ENCODE measurements at places on chromosomes 7 and 10.

GRCh38 chr7:37421861-37422500 lies 26.7 kb downstream of the ELMO1 start:
- DNase-seq, result no peak

DNA sequence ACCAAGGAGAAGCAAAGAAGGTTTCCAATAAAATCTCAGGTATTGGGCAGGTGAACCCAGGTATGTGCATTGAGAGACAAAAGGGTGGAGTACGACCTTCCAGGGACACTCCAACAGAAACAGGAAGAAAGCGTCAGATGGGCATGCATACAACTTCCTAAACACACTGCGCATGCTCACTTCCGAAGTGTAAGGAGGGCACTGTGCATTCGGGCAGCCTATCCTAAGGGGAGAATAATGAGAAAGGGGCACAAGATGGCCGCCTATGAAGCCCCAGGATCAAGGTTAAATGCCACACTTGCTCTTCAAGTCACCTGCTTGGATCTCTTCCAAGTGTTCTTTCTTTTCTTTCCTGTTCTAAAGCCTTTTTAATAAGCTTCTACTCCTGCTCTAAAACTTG lies 39.4 kb upstream of the PRSS1 start:
- DNase-seq, result no peak

DNA sequence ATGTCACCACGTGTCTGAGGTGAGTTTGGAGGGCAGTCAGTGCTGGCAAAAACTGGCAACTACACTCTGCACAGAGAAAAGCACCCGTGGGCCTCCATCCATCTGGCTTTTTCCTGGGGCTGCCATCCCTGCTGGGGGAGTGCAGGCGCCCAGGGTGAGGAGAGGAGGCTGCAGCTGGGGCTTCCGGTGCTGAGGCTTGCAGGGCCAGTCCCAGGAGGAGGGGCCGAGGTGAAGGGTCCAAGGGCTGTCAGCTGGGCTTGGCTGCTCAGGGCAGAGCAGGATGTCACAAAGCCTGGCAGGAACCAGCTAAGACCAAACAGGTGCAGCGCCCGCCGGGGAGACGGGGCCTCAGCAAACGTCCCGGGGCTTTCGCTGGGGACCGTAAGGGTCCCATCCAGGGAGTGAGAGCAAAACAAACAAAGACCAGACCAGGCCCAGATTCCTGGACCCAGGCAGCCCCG lies 77.2 kb downstream of the CFAP46 start:
- no peak for DNase-seq

GRCh38 chr7:64174941-64175340 lies 32.1 kb upstream of the ZNF735 start:
- no peak for DNase-seq

DNA sequence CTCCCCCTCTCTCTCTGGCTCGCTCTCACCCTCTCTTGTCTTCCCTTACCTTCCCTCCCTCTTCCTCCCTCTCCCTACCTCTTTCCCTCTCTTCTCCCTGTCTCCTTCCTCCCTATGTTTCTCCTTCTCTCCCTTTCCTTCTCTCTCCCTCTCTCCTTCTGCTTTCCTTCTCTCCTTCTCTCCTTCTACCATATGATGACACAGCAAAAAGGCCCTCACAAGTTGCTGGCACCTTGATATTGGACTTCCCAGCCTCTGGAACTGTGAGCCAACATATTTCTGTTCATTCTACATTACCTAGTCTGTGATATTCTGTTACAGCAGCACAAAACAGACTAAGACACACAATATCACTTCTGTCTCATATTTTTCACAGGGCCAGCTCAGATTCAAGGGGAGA lies 135.0 kb downstream of the ADAM22 start:
- DNase-seq, result no peak

DNA sequence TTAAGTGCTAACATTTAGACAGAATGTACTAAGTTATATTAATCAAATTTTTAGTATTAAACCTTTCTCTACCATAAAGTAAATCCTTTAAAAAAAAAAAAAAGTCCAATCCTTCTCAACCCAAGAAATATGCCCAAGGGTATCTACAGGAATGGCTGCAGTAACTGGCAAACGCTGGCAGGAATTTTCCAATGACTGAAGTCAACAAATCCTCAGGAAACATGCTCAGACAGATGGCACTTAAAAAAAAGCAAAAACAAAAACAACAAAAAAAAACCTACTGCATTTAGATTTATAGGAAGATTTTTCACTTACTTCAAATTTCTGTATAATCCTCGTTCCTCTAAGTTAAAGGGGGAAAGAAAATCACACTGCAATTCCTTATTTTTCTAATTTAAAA lies 666 bp downstream of the SVIL start:
- DNase-seq, result no peak

DNA sequence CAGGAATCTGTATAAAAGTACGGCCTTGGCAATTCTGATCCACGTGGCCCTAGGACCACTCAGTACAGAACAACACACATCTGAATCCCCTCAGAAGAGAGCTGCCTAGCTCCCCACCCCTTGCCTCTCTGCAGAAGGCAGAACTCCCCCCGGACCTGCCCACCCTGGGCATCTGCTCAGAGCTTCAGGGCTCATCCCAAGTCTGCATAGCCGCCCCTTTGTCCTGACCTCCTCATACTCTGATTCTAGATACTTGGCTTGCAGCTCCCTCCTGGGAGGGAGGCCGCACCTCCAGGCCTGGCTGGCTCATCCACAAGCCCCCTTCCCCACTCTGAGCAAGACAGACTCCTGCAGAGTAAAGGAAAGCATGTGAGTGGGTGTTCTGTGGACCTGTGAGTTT lies 49.6 kb downstream of the GRID1 start:
- DNase-seq, result no peak

- DNase-seq, result no peak
Measured at GRCh38 chr7:16404636-16405035, 16.7 kb downstream of the CRPPA start.

DNA sequence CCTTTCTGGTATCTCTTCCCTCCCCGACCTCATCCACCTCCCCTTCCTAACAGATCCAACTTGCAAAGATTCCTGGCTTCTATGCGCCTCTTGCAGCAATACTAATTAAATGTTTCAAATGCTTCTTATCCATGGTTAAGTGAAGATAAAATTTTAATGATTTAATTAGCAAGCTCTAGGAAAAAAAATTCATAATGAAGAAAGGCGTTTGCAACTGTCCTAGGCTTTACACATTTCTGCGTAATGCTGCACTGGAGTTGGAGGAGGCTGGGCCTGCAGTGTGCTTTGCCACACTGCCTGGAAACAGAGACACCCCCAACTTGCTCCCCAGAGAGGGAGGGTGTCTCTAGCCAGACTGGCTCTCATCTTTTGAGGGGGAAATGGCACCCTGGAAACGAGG lies 123.9 kb upstream of the CARD11 start:
- no peak for DNase-seq

DNA sequence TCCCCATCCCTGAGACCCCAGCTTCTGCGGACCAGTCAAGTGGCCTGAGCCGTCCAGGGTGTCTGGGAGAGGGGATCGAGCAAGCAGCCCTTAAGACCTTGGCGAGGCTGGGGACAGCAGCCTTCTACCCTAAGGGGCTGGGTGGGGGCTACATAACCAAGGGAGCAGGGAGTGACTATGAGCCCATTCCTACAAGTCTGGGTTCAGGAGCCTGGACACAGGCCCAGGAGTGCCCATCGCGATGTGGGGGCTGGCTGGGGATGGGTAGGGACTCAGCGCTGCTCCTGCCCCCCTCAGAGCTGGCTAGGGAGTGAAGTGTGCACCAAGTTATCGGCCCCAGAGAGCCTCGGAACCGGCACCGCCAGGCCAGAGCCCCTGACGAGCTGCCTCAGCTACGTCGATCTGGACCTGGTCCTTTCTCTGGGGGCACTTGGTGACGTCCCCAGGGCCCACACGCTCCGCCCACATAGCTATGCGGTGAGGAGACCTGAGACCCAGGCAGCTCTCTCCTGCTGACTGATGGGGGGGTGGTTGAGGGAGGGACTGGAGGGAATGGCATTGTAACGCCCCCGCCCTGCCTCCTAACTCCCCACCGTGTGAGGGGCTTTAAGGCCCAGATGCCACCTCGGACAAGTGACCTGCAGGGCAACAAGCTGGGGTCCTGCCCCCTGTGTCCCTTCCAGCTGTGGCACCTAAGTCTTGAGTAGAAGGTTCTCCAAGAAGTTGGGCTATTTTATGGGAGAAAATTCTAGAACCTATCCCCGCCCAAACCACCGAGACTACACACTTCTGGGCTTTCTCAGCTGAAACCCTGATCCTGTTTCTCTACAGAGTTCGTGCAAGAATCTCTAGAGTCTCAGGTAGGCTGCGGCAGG lies 2.5 kb downstream of the SAP25 start:
- no peak for DNase-seq

GRCh38 chr7:27518561-27519350 lies 143.9 kb downstream of the HIBADH start:
- DNase-seq, result no peak

DNA sequence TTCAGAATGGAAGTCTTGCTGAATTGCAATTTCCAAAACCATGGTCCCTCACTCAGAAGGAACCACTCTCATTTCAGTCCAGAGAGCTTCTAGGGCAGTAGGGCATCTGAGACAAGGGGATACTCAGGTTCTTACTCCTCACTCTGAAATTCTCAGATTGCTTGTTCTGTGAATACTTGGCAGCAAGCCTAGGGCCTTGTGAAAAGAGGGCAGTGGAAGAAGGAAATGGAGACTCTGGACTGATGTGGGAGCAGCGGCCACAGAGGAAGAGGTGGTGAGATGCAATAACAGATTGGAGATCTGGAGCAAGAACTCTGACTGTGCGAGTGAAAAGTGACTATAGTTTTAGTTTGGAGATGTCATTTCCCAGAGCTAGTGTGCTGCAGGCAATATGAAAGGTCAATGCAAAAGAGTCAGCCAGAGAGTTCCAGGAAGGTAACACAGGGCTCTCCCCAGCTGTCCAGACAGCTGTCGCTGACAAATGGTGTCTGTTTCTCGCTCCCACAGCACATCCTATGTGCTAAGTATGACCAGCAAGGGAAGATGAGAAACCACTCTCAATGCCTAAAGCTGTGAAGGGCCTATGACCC lies 291.6 kb upstream of the KIAA1217 start:
- DNase-seq, result no peak

DNA sequence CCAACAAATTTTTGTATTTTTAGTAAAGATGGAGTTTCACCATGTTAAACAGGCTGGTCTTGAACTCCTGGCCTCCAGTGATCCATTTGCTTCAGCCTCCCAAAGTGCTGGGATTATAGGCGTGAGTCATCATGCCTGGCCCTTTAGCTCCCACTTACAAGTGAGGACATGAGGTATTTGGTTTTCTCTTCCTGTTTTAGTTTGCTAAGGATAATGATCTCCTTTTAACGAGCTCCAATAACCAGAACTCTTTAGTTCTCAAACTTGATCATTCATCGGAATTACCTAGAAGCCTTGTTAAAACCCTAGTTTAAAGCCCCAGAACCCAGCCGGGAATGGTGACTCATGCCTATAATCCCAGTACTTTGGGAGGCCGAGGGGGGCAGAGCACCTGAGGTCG lies 481.4 kb downstream of the TYW1 start:
- DNase-seq, result no peak

GRCh38 chr10:120734483-120735078 lies 116.6 kb upstream of the WDR11 start:
- no peak for DNase-seq

DNA sequence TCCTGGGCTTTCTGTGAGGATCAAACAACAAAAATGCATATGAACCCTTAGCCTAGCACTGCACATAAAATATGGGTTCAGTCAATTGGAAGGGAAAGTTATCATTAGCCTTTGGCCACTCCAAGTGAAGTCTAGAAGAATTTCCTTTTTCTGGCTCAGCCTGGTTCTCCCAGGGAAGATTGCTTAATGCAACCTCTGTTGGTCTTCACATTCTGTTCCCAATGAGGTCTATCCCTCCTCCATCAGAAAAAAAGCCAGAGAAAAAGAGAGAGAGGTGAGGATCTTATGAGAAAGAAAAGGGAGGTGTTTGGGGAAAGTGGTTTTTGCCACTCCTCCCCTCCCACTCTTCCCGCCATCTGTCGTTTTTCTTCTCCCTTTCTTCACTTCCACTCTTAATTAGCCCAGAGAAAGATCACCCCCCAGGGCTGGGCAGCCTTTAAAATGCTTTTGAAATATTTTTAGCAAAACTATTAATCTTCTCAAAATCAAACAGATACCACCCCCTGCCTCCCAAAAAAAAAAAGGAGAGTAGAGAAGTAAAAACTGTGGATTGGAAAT lies 31.1 kb downstream of the CPVL start:
- DNase-seq, result no peak

DNA sequence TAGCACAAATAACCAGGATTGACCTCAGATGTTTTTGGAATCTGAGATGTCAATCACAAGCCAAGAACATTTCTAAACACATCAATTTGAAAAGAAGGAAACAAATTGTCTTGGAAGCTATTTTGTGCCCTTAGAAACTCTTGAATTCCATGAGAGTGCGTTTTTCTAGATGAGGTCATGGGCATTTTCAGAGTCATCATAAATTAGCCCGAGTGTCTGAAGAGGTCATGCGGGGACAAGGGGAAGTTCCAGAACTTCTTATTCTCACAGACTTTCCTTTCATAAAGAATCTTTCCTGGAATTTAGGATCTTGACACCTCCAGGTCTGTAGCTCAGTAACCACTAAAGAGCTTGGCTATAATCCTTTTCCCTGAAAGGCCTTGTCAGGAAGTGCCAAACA lies 28.2 kb downstream of the IL2RA start:
- no peak for DNase-seq

GRCh38 chr7:3069771-3070449 lies 26.2 kb upstream of the CARD11 start:
- no peak for DNase-seq

- DNase-seq, result no peak
Measured at GRCh38 chr7:110075450-110075849, 1015.5 kb upstream of the LRRN3 start.

DNA sequence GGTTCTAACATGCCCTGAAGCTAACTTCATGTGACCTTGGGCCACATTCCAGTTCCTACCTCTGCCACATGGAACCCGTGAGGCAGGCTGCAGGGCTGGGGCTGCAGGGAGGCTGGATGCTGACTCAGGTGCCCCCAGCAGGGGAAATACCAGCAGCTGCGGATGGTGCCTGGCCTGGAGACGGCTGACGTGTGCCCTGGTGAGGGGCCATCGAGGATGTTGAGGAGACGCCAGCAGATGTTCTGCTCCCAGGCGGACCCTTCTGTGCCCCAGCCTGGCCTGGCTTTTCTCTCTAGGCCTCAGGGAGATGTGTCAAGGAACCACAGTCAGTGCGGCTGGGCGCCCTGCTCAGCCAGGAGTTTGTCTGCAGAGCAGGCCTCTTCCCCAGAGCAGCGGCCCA lies 8.8 kb downstream of the BAG3 start:
- no peak for DNase-seq

- no peak for DNase-seq
Measured at GRCh38 chr7:36787933-36788378, 63.7 kb upstream of the AOAH start.

DNA sequence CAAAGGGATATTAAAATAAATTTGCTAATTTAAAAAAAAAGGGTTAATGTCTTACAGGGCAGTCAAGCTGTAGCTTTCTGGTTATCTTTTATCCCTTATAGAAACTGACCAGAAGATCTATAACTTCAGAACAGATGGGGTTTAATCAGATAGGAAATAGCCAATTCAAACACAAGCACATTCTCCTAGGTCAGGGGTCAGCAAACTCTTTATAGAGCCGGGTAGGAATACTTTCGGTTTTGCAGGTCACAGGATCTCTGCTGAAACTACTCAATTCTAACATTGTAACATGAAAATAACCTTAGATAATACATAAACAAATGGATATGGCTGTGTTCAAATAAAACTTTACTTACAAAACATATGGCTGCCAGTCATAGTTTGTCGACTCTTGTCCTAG lies 479.8 kb downstream of the ADRA2A start:
- DNase-seq, result no peak

GRCh38 chr7:123635551-123636359 lies 19.9 kb upstream of the LMOD2 start:
- no peak for DNase-seq

GRCh38 chr10:76350583-76350982 lies 919.2 kb downstream of the LRMDA start:
- no peak for DNase-seq

Measured in activated naive CD4-positive, alpha-beta T cell treated with Interleukin-2 at 50 U/mL for 16 hours (primary cell).